H9 (cell line): ENCODE measurements at places on chromosomes 6 and 20. TPM values are rescaled to one million over a fixed set of nuclear protein-coding genes. Genes with fewer than 3 reads are reported as not detected.

DNA sequence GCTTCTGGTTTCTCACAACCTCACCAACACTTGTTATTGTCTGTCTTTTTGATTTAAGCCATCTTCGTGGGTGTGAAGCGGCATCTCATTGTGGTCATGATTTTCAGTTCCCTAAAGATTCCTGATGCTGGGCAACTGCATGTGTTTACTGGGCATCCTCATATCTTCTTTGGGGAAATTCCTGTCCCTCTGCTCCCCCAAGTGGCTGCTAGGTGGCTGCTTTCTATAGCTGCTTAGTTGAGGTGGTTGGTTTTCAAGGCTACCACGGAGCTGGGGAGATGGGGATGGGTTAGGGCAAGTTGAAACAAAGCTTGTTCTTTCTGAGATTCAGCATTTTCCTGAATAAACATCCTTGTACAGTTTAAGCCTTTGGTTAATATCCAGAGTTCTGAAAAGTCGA is 403.9 kb upstream of the SULF2 start:
- H3K4me1 ChIP-seq: no peaks in the 10 kb centered on the region; the same call in 1 of the 2 replicates
- no peaks in the 10 kb centered on the region for H3K27me3 ChIP-seq
- H3K36me3 ChIP-seq: no peaks in the 10 kb centered on the region
- H3K27ac ChIP-seq: no peak overlapping the region

GPR6 gene
- total RNA-seq: 0.20 TPM in 1 of 2 replicates, not detected in the other

PTCRA gene
- not detected in 2 replicates for total RNA-seq

- H3K4me3 ChIP-seq: peak overlapping the region; percentile 87
- no peaks in the 10 kb centered on the region for H3K36me3 ChIP-seq
- no peak for DNase-seq
- H3K27me3 ChIP-seq: no peaks in the 10 kb centered on the region
- H3K27ac ChIP-seq: no peak overlapping the region
- H3K4me1 ChIP-seq: peaks cover 8% of the 10 kb centered on the region
These were observed 1.1 kb downstream of the RNF144B start for GRCh38 chr6:18388271-18388670.

IP6K3 gene
- 0.29 and 0.46 TPM in 2 replicates for total RNA-seq

- H3K4me1 ChIP-seq: peaks cover 4% of the 10 kb centered on the region; the same call in 1 of the 2 replicates
- no peak overlapping the region for H3K4me3 ChIP-seq
- no peak overlapping the region for H3K27ac ChIP-seq
- H3K36me3 ChIP-seq: no peaks in the 10 kb centered on the region
- no peaks in the 10 kb centered on the region; the same call in 1 of the 2 replicates for H3K27me3 ChIP-seq
These were observed 83.0 kb downstream of the YTHDF1 start for GRCh38 chr20:63132715-63133471.

DNA sequence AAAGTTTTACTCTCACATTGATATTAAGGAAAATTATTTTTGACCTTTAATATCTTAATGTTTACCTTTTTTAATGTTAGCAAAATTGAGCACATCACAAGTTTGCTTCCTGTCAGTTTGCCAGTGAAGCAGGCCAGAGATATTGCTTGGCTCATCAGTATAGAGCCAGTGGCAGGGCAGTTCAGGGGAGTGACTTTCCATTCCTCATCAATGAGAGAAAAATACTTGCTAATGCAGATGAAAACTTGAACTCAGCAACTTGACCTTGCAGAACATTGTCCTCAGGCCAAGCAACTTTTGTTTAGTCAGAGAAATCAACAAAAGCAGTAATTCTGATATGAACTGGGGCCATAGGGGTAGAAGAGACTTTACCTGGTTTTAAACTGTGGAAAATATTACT is 6.9 kb downstream of the TAB2 start:
- no peak overlapping the region for H3K27ac ChIP-seq
- no peak for DNase-seq
- no peak overlapping the region for H3K4me3 ChIP-seq

DNA sequence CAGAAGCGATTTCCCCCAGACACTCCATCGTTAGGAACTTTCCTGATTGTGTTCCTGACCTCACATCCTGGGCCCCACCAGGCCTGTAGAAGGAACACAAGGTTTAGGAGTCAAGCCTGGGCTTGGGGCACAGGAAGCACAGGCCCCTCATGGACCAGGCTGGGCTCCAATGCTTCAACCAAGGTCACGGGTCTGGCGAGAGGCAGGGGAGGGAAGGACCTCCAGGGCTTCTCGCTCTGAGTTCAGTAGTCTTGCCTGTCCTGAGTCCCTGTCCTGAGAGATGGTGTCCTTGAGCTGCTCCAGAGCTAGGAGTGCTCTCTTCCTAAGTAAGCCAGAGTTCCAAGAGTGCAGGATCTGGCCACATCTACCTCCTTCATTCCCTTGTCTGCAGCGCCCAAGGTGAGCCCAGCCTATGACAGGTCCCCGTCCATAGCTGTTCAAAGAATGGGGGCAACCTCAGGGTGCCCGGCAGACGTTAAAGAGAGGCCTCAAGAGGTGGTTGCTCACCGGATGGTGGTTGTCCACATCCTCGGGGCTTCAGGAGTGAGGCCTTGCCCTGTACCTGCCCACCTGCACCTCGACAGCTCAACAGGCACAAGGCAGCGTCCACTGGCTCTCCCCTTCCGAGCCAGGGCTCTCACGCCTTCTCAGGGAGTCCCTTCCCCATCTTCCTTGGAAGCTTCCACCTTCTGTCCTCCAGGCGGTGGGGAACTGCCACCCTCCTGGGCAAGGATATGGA is 1.6 kb upstream of the TUBB1 start:
- H3K27me3 ChIP-seq: no peaks in the 10 kb centered on the region
- no peak overlapping the region for H3K4me3 ChIP-seq
- H3K4me1 ChIP-seq: no peaks in the 10 kb centered on the region
- H3K36me3 ChIP-seq: no peaks in the 10 kb centered on the region; the same call in 2 of the 3 replicates

CRISP3 gene
- not detected in 2 replicates for total RNA-seq

PSORS1C2 gene
- 0.31 and 0.33 TPM in 2 replicates for total RNA-seq

RHAG gene
- total RNA-seq: not detected in 2 replicates

- DNase-seq: peak; percentile 74
- no peak overlapping the region for H3K27ac ChIP-seq
- no peaks in the 10 kb centered on the region for H3K36me3 ChIP-seq
- no peaks in the 10 kb centered on the region; the same call in 1 of the 2 replicates for H3K27me3 ChIP-seq
- no peaks in the 10 kb centered on the region for H3K4me1 ChIP-seq
- H3K4me3 ChIP-seq: no peak overlapping the region
These were observed 38.3 kb upstream of the SLC32A1 start for GRCh38 chr20:38685853-38686473.

- H3K4me3 ChIP-seq: no peak overlapping the region
- no peaks in the 10 kb centered on the region for H3K27me3 ChIP-seq
- peaks cover 3% of the 10 kb centered on the region; the same call in 1 of the 2 replicates for H3K4me1 ChIP-seq
- H3K27ac ChIP-seq: no peak overlapping the region
These were observed 10.2 kb upstream of the PEDS1 start for GRCh38 chr20:50163570-50164317.

DEFB118 gene
- not detected in 2 replicates for total RNA-seq

EYS gene
- total RNA-seq: 0.11 TPM in 1 of 2 replicates, not detected in the other

GRCh38 chr6:138162955-138163575 is 1.3 kb downstream of the ARFGEF3 start:
- DNase-seq: no peak
- H3K27ac ChIP-seq: no peak overlapping the region
- no peaks in the 10 kb centered on the region; the same call in 1 of the 3 replicates for H3K36me3 ChIP-seq
- peak overlapping the region; percentile 68 for H3K4me3 ChIP-seq
- H3K4me1 ChIP-seq: peaks cover 2% of the 10 kb centered on the region; the same call in 1 of the 2 replicates

RING1 gene
- total RNA-seq: 29.8 and 31.0 TPM in 2 replicates

- H3K27me3 ChIP-seq: no peaks in the 10 kb centered on the region
- no peak for DNase-seq
- no peaks in the 10 kb centered on the region for H3K36me3 ChIP-seq
- no peak overlapping the region for H3K4me3 ChIP-seq
- H3K4me1 ChIP-seq: 0 out of 2 replicates have a peak, but pooled peaks cover 4% of the 10 kb centered on the region
- no peak overlapping the region for H3K27ac ChIP-seq
These were observed 165.0 kb downstream of the MOXD1 start for GRCh38 chr6:132236281-132236680.
